Hepatocyte (in vitro differentiated cells): ENCODE measurements at places on chromosomes 16 and 17. TPM values are rescaled to one million over a fixed set of nuclear protein-coding genes. Genes with fewer than 3 reads are reported as not detected.

Gene CRYBA1
- not detected in 2 replicates for total RNA-seq

Gene HOXB1
- total RNA-seq = not detected in 2 replicates

Gene PERCC1
- 2.0 and 2.5 TPM in 2 replicates for total RNA-seq

Gene OTOP3
- 0.43 and 0.60 TPM in 2 replicates for total RNA-seq

Gene DRC3
- 1.1 TPM in 2 replicates for total RNA-seq

Gene KIF2B
- total RNA-seq = not detected in 2 replicates

Gene CD300H
- 0.67 TPM in 1 of 2 replicates, not detected in the other for total RNA-seq

Gene BCL6B
- total RNA-seq = 0.53 and 1.1 TPM in 2 replicates

Gene SOX8
- total RNA-seq = 2.7 and 3.8 TPM in 2 replicates

Gene OTOA
- total RNA-seq = 0.07 TPM in 1 of 2 replicates, not detected in the other

Gene NETO2
- 11.0 and 15.2 TPM in 2 replicates for total RNA-seq

Gene IGF2BP1
- total RNA-seq = 42.9 and 50.0 TPM in 2 replicates

Gene MT1E
- total RNA-seq = 42.3 and 65.5 TPM in 2 replicates

Gene PRKCA
- 16.7 and 18.5 TPM in 2 replicates for total RNA-seq

Gene KRTAP4-4
- total RNA-seq = not detected in 2 replicates

Gene METTL2A
- total RNA-seq = 13.1 and 18.1 TPM in 2 replicates

Gene CDK5R1
- total RNA-seq = 1.1 and 1.3 TPM in 2 replicates

Gene TPSD1
- total RNA-seq = not detected in 2 replicates

Gene ANKFN1
- 0.10 and 0.28 TPM in 2 replicates for total RNA-seq

Gene TRIM37
- 20.3 and 22.8 TPM in 2 replicates for total RNA-seq

Gene ZNF750
- 0.12 and 0.27 TPM in 2 replicates for total RNA-seq

Gene ENPP7
- 21.3 and 22.2 TPM in 2 replicates for total RNA-seq

Gene FNDC8
- total RNA-seq = not detected in 2 replicates

Gene KRTAP9-4
- total RNA-seq = not detected in 2 replicates

Gene ABCA3
- total RNA-seq = 1.5 and 1.8 TPM in 2 replicates

Gene TK2
- 14.3 and 15.9 TPM in 2 replicates for total RNA-seq

Gene TBX6
- total RNA-seq = 0.56 and 0.60 TPM in 2 replicates

Gene RBFOX1
- 1.00 and 1.5 TPM in 2 replicates for total RNA-seq

Gene KRT39
- 1.0 TPM in 1 of 2 replicates, not detected in the other for total RNA-seq

Gene USP10
- 50.3 and 53.1 TPM in 2 replicates for total RNA-seq

Gene CLDN9
- total RNA-seq = 2.0 and 3.5 TPM in 2 replicates

Gene KRT37
- total RNA-seq = not detected in 2 replicates

Gene NXPH3
- total RNA-seq = 0.40 and 1.2 TPM in 2 replicates

Gene ASGR2
- 53.5 and 65.5 TPM in 2 replicates for total RNA-seq

Gene TBC1D3E
- not detected in 2 replicates for total RNA-seq

Gene FAM20A
- total RNA-seq = 19.9 and 21.5 TPM in 2 replicates

Gene HS3ST4
- 1.8 and 3.1 TPM in 2 replicates for total RNA-seq

Gene GABARAPL2
- total RNA-seq = 106 and 143 TPM in 2 replicates
